CD4-positive, alpha-beta T cell treated with Interleukin-15 for 1 hour (primary cell): ENCODE measurements at places on chromosomes 5 and 9.
A peak's percentile ranks its signal among the peaks of the same experiment; 100 is the strongest.

GRCh38 chr9:26604076-26604662 lies 288.4 kb downstream of the CAAP1 start:
- DNase-seq: no peak

DNA sequence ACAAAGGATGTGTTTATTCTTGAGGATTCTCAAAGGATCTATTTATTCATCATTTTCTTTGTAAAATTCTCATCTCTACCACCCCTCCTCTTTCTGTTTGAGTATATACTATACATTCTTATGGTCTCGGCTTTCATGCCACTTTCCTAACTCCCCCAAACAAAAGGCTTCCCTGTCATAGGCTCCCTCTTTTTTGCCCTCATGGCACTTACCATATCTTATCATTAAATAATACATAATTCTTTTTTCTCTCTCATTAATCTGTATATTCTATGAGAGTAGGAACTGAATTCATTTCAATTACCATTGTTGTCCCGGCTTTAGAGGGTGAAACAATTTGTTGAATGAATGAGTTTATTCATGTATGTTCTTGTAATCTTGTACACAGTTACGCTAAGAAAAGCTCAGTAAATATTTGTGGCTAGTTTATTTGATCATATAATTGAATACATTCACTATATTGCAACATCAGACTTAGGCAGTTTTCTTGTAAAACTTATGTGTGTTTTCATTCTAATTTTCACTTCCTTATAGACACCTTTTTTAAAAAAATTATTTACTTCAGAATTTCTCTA lies 254.6 kb downstream of the EDIL3 start:
- DNase-seq: no peak

- no peak for DNase-seq
Observed at GRCh38 chr5:76427206-76428140, 24.4 kb downstream of the IQGAP2 start.

- DNase-seq: no peak
Observed at GRCh38 chr9:2628919-2629318, 7.3 kb downstream of the VLDLR start.

DNA sequence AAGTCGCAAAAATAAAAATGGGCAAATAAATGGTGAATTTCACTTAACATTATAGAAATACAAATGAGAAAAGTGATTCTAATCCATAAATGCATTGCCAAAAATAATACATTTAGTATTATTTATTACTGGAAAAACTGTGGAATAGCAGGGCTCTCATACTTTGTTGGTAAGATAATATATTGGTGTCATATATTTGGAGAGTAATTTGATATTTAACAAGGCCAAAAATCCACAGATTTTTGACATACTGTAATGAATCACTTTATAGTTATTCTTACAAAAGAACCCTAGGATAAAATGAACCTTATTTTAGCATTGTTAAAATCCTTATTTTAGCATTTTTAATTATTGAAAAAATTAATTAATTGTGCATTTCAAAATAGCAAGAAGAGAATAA lies 397.2 kb upstream of the DAB2 start:
- no peak for DNase-seq

DNA sequence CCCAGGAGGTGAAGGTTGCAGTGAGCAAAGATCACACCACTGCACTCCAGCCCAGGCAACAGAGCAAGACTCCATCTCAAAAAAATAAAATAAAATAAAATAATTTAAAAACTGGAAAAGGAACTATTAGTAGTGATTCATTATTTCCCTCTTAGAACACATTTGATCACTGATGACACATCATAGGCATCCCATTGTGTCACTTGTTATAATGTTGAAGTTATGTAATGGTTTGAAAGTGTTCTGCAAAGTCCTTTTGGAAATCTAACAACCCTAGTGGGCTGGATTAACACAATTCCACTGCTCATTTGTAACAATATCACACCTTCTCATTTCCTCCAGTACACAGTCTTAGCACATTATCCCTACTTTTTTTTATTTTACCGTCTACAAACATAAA lies 81.8 kb upstream of the LMNB1 start:
- no peak for DNase-seq

DNA sequence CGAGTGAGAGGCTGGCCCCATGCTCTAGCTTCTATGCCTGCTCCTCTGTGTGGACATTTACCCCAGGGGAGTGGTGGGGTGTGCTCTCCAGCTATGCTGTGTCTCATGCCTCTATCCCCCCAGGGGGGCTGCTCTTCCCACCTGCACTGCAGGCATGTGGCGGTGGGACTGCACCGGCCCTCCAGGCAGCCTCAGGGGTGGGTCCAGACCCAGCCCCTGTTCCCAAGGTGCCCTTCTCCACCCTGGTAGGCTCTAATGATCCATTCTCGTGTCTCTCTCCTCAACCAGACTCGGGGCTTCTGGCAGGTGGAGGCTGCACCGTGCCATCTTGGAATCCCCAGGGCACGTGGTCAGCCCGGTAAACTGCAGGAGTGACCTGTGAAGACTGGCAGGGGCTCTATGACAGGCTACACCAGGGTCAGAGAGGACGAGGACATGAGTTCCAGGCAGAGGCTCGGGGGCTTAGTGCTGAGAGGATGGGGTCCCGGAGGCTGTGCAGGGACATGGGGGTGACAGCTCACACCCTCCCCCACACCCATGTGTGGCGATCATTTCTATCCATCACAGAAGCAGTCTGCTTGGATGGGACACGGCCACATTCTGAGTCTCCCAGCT lies 22.7 kb upstream of the COL5A1 start:
- DNase-seq: peak; percentile 6

GRCh38 chr9:89751079-89751825 lies 146.4 kb downstream of the GADD45G start:
- DNase-seq: no peak

DNA sequence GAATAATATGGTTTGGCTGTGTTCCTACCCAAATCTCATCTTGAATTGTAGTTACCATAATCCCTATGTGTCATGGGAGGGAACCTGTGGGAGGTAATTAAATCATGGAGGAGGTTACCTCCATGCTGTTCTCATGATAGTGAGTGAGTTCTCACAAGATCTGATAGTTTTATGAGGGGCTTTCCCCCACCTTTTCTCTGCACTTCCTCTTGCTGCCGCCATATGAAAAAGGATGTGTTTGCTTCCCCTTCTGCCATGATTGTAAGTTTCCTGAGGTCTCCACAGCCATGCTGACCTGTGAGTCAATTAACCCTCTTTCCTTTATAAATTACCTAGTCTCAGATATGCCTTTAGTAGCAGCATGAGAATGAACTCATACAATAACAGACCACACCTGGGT lies 63.7 kb upstream of the PRR16 start:
- DNase-seq: no peak
